Glutamatergic neuron (in vitro differentiated cells): ENCODE measurements at places on chromosomes 7 and 10. TPM values are rescaled to one million over a fixed set of nuclear protein-coding genes. Genes with fewer than 3 reads are reported as not detected.

EPC1 gene
- total RNA-seq = 51.0 TPM

MACC1 gene
- total RNA-seq = 0.29 TPM

PMS2 gene
- total RNA-seq = 24.3 TPM

- no peak for DNase-seq
Measured at GRCh38 chr10:48798481-48799254, 114.0 kb downstream of the WDFY4 start.

DNA sequence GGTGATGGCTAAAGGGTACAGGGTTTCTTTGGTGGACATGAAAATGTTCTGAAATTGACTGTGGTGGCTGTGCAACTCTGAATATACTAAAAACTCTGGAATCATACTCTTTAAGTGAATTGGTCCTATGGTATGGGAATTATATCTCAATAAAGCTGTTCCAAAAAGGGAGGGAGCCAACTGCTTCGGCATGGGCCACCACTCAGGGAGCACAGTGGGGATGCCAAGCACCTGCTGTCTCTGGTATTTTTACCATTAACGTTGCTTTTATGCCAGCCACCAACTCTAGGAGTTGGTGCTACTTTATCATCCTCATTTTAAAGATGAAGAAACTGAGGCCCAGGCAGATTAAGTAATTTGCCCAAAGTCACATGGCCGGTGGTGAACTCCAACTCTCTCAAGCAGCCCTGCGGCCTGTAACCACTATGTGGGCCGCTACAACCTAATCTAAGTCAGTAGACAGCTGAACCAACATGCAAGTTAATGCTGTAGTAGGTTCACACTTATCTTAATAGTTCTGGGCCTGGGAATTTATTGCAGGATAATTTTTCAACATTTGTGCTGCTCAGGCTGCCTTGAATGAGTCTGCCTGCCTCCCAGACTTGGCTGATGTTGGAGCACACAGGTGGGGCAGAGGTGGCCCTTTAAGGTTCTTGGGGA, 20.8 kb downstream of the SH3PXD2A start:
- DNase-seq = no peak

DNA sequence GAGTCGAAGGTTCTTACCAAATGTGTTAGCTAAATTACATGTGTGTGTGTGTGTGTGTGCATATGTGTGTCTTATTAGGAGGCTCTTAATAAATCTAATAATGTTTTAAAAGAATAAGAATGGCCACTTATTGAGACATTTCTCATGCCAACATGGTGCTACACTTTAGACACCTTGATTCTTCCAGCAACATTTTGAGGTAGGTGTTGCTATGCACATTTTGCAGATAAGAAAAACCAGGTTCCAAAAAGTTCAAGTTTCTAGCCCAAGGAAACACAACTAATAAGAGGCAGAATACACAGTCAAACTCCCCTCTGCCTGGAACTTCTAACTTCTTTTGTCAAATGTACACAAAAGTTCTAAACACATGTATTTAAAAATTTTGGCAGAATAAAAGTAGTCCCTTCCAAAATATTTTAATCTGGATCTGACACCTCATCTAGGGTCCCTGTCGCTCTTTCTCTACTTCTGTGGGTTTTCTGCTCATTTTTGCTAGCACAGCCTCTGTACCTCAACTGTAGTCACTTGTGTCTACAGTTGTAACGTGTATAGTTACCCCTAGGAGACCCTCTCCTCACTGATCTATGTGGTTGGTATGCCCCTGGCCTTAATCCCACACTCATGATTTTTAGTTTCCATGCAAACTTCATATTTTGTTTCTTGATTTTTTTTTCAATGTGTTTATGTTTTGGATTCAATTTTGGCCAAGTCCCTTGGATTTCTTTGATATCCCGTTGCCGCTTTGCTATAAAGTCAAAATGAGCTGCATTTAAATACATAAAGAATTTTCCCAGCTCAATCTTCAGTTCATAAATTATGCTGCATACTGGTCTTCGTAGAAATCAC, 4.3 kb downstream of the ANKRD1 start:
- no peak for DNase-seq

DNA sequence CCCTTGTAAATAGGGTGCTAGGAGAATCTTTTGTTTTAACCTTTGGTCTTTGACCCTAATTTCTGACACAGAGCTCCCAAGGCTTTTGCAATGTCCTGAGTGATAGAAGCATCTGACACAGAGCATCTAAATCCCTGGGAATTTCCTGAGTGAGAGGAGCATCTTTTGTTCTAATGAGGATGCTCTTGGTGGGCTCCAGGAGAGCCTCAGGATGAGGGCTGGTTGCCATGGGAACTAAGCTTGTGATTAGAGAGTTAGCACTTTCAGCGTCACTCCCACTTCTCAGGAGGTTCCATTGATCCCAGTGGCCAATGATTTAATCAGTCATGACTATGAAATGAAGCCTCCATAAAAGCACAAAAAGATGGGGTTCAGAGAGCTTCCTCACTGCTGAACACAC, 264.8 kb downstream of the KIF20B start:
- DNase-seq = no peak

DNA sequence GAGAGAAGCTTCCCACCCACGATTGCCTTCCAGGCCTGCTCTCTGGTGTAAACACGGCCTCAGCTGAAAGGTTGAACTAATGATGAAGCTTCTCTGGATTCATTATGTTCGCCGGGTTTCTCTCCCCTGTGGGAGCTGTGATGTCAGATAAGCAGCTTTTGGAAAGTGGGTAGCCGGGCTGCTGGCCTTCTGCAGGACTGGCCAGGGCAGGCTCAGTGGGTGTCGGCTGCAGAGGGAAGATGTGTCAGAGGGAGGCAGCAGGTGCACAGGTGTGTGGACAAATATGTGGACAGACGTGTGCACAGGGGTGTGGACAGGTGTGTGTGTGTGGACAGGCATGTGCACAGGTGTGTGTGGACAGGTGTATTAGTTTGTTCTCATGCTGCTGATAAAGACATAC, 28.5 kb upstream of the PSMG3 start:
- no peak for DNase-seq

AKR1D1 gene
- total RNA-seq = not detected

GRCh38 chr7:127478024-127478355, 85.5 kb upstream of the ZNF800 start:
- no peak for DNase-seq

DNA sequence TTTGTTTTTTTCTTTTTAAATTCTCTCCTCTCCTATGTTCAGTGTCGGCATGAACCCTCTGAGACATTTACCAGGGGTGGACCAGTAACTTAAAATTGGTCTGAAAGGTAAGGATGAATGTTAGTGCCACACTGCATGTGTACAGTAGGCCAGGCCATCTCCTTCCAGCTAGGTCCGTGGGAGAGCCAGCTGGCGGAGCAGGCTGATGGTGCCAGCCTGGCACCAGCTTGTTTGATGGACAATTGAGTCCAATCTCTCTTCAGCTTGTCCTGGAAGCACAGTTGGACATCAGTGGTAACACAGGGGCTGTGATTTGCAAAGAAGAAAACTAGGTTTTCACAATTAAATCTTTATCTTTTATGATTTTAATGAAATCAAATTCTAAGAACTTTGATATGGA, 136.5 kb downstream of the CNNM2 start:
- DNase-seq = no peak

GRCh38 chr7:74365322-74366022, 76.3 kb downstream of the CLIP2 start:
- peak; percentile 91 for DNase-seq

DNA sequence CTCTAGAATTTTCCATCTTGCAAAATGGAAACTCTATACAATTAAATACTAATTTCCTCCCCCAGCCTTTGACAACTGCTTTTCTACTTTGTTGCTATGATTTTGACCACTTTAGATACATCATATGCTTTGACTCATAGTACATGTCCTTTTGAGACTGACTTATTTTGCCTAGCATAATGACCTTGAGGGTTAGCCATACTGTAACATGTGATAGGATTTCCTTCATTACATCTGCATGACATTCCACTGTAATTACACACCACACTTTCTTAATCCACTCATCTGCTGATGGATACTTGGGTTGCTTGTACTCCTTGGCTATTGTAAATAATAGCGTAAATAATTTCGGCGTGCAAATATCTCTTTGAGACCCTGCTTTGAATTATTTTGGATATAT, 127.7 kb downstream of the JAZF1 start:
- DNase-seq = no peak

GRCh38 chr10:6124666-6125065, 35.8 kb downstream of the RBM17 start:
- DNase-seq = no peak

DNA sequence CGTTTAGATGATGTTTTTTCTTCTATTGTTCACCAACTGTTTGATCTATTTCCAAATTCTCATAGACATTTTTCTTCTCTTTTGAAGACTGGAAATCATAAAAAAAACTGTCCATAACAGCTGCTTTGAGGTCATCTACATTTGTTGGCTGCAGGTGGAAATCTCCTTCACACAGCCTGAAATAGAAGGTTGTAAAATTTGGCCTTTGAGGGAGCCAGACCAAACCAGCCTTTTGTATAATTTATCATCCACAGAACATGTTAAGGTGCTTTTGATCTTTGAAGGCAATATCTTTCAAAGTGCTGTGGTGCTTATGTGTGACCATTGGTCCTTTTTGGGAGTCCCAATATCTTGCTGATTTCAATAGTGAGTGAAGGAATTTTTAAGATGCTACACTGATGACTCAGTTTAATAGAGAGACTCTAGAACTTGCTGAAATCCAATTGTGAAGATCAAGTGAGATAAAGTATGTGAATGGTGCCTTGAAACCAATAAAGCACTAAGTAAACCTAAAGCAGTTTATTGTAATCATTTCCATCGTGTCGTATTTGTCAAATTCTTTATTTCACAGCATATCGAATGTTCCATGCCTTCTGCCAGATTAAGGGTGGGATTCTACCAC, 5.4 kb downstream of the FERD3L start:
- DNase-seq = no peak

DNA sequence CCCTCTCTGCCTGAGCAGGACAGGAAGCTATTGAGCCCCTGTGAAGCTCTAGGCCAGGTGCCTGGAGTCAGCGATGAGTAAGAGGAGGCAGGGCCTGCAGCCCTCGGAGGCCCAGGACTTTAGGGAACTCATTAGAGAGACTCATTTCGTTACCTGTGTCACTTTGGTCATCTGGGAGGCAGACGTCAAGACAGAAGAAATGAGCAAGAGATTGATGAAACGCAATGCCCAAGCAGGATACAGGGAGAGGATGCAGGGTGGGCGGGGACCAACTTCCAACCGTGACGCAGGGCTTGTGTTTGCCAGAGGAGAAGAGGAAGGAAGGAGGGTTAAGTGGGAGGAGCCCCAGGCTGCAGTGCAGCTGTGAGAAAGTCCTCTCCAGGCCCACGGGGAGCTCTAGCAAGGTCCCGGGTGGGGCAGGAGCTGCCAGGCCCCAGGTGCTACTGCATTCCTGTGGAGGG, 26.4 kb upstream of the GNA12 start:
- DNase-seq = no peak

DNA sequence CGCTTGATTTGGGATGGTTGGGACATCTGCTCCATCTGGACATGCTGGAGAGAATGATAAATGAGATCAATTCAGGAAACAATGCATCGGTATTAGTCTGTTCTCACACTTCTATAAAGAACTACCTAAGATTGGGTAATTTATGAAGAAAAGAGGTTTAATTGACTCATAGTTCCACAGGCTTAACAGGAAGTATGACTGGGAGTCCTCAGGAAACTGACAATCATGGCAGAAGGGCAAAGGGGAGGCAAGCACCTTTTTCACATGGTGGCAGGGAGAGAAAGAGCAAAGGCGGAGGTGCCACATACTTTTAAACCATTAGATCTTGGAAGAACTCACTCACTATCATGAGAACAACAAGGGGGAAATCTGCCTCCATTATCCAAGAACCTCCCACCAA, 16.8 kb upstream of the TSPAN12 start:
- no peak for DNase-seq

DNA sequence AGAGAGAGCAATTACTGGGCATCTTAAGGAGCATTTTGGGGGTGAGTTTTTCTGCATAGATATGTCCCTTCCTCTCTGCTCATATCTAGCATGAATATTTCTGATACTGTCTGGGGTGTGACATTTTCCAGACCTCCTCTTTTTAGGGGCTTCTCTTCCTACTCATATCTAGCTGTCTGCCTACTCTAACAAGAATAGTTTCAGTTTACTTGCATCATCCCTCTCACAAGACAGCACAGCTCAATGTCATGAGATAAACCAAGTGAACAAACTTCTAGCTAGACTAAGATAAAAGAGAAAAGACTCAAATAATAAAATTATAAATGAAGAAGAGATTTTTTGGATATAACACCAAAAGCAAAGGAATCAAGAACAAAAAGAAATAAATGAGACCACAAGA, 419.5 kb upstream of the SORCS1 start:
- DNase-seq = no peak

- DNase-seq = no peak
Measured at GRCh38 chr10:73743327-73743904, 756 bp upstream of the SEC24C start.

GRCh38 chr10:126893206-126893605, 12.0 kb upstream of the DOCK1 start:
- DNase-seq = no peak

- no peak for DNase-seq
Measured at GRCh38 chr10:101560298-101561067, 27.6 kb downstream of the POLL start.

DNA sequence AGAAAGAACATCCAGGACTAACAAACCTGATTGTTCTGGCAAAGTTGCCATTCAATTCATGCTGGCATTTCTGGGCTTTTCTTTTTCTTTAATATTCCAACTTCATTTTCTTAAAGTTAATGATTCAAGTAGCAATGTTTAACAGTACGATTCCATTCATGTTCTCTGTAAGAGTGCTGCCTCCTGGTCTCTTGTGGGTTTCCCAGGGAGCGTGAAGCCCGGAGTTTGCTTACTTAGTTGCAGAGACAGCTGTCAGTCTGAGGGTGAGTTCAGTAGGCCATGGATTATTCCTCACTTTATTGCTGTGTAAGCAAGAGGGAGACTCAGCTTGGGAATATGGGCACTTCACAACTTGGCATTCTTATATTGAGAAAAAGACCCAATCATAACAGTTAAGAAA, 142.2 kb downstream of the TWIST1 start:
- no peak for DNase-seq

DNA sequence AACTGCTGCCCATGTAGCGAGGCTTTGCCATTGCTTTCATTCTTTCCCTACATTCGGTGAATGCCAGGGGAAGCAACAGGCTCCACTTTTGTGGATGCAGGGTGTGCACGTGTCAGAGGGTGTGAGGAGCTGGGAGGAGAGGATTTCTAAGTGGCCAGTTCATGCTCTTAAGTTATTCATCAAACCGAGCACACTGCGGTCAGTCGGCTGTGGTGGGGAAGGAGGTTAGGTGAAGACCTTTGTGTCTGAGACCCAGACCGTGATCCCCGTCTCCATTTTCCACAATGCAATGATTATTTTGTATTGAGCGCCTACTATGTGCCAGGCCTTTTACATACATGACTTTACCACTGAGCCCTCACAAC, 438.6 kb upstream of the GALNT17 start:
- DNase-seq = no peak

DNA sequence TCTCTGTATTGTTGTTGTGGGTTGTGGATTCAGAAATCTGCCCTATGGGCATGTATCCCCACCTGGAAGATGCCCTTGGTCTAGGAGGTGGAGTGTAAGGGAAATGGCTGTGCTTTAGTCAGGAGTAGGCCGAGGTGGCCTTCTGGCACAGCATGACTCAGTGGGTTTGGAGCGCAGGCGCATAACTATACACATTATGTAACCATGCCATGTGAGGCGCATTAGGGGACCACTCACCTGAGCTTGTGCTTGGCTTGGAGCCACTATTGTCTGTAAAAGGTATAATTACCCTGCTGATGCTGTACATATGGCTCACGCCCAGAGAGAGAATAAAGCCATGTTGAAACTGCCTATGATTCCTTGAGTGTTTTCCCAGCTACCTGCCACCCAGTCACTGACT, 20.6 kb upstream of the ADAMTS14 start:
- no peak for DNase-seq

- no peak for DNase-seq
Measured at GRCh38 chr10:25036381-25036780, 20.0 kb downstream of the THNSL1 start.
